Mononuclear cell (primary cell): ENCODE measurements at places on chromosomes 3 and 15. TPM values are rescaled to one million over a fixed set of nuclear protein-coding genes. Genes with fewer than 3 reads are reported as not detected.

Gene PRRT3
- total RNA-seq, result 3.9 TPM

Gene DZIP1L
- 0.21 TPM for total RNA-seq

Gene NSUN3
- 32.2 TPM for total RNA-seq

Gene MCF2L2
- total RNA-seq, result 2.9 TPM
